ENCODE measurements at places on chromosomes 11 and 22.

DNA sequence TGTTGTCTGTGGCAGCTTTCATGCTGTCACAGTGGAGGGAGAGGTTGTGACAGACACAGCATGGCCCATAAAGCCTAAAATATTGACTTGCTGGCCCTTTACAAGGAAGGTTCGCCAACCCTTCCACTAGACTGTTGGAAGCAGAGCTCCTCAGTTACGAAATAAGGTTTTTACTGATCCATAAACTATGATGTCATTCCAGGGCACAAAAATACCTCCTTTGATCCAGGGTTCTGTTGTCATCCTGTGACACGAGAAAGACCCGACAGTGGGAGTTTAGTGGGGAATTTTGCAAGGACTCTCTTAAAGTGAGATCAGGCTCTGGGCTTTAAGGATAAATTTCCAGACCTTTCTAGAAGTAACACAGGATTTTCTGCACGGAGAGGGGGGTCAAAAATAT lies 15.7 kb downstream of the BARX2 start:
- DNase-seq: no peak

DNA sequence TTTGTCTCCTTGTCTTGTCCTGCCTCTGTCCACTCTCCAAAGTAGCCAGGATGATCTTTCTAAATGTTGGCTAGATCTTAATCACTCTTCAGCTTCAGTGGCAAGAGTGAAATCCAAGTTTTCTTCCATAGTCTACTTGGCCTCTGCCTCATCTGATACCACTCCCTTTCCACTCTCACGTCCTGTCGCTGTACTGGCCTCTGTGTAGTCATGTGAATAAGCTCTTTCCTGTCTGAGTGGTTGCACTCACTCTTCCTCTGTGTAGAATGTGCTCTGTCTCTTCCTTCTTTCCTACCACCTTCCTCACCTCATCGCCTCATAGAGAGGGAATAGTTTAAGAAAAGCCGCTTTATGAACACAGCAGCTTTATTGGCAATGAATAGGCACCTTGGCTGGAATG lies 86.5 kb downstream of the WNT11 start:
- DNase-seq: no peak

- DNase-seq: no peak
Observed at GRCh38 chr11:75505916-75506692, 19.6 kb downstream of the GDPD5 start.

DNA sequence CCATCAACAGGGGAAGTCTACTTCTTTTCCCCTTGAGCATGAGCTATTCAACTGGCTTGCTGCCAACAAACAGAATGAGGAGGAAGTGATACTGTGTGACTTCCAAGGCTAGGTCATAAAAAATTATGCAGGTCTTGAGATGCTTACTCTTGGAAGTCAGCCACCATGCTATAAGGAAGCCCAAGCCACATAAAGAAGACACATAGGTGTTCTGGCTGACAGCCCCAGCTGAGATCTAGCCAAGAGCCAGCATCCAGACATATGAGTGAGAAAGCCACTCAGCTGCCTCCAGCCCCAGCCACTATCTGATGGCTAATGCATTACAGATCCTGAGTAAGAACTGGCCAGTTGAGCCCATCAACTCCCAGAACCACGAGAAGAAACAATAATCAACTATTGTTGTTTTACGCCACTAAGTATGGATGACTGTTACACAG lies 31.0 kb upstream of the PPP2R1B start:
- DNase-seq: no peak

DNA sequence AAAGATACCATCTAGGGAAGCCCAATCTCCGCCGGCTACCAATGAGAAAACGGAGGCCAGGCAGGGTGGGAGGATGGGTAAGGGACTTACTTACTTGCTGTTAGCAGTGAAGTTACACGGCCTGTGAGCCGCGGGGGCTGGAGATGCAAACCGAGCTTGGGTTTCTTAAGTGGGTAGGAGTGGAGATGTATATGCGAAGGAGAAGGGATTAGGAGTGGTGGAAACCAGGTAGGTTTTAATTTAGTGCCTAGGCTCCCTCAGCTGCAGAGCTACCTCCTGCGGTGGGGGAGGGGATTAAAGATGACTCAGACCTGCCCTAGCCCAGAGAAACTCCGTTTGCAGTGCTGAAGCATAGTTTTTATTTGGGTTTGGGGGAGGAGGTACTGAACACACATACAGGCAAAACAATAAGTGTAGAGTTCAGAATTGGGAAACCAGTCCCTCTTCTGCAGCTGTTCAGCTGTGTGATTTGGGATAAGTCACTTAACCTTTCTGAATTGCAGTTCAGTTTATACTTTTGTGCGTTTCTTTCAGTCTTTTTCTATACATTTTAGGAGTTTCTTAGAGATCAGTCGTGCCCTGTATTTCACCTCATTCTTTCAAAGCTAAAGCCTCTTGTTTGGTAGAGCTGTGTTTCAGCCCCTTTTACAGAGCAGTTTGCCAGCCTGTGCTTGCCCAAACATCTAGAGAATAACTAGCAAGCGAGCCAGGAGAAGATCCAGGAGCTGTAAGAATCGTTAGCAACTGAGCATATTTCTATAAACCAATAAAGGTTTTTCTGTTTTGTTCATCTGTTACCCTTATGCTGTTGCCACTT lies 596 bp upstream of the TNRC6B start:
- peak; percentile 52 for DNase-seq

DNA sequence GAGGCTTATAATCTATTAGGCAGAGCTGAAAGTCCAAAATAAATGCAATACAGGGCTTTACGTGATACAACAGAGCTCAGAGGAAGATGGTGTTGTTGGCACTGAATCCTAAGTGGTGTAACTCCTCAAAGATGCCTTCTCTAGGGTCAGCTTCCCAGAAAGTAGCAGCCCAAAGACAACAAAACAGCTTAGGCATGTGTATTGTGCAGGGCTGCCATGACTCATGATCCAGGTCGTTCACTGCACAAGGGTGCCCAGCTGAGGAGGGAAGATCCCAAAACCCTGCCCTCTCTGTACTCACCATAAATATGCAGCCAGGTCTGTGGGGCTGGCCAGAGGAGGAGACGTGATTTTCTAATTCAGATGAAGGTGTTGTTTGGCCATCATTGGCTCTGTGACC lies 59.4 kb upstream of the NNMT start:
- DNase-seq: no peak

DNA sequence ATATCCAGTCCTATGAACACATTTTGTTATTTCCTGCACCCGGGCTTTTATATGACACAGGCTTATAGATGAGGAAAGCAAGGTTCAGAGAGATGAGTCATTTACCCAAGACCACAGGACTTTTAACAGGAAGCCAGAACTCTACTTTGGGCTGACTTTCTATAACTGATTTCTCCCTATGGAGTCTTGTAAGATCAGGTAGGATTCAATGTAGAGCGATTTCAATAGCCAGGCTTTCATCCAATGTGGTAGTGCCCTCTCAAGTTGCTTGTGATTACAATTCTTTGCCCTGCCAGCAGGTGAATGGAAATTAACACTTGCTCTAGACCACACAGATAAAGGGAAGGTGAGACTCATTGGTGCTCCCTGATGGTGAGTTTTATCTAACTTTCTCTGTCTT lies 378.3 kb downstream of the INSC start:
- no peak for DNase-seq

DNA sequence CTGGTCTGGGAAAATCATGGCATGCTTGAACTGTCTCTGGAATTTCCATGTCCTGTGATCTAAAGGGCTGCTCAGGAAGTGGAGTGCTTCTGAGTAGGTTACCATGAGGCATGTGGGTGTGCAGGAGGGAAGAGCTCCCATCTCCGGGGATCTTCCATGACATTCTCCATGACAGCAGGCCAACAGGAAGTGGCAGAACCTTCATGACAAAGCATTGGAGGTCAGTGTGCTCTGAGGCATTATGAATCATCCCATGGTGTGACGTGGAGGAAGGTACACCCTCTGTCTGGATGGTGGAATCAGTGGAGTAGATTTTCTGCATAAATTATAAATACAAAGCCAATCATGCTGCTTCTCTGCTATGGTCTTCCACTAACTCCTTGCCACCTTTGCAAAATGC lies 139.6 kb upstream of the E2F8 start:
- DNase-seq: no peak

DNA sequence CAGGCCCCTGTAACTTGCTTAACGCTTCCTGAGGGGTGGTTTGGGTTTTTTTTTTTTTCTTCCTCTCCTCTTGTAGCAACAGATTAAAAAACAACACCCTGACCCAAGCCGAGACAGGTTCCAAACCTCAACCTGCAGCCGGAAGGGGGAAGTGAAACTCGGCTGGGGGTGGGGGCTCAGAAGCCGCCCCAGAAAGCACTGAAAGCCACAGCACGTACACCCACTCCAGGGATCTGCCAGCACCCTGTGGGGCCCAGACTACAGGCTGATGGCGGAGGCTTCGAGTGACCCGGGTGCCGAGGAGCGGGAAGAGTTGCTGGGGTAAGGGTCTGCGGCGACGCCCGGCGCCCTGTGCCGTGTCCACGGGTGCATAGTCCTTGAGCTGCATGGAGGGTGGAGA lies at the start of gene LSP1:
TSS of gene LSP1 (plus strand) at position 208 of the 400 bp plus-strand sequence. CDS start at position 269, 61 bp downstream.
- peak; percentile 78 for DNase-seq

DNA sequence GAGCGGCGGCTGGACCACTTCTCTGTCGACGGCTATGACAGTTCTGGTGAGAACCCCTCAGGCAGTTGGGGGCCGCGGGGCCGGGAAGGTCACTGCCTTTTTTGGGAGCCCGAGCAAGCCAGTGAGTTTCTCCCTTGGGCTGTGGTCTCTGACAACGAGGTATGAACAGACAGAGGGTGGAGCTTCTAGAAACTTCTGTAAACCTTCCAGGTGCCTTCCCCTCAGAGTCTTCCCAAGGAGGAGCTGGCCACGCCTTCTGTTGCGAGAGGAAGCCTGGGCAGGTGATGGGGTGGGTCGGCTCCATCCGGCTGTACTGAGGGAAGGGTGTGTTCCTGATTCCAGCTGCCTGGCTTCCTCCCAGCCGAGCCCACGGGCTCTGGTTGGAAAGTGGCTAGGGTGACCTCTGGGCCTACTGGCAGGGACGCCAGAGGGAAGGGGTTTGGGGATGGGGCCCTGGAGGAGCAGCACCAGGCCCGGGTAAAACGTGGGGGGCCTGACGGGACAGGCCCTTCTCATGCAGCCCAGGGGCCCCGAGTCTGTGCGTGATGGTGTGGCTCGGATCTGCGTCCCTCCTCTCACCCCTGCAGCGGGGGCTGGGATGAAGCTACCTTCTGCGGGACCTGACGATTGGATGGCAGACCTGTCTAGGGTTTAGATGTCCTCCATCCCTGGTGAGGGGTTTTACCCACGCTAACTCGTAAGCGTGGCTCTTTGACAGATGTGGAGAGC lies 110.8 kb downstream of the KCNQ1OT1 start:
- DNase-seq: no peak

DNA sequence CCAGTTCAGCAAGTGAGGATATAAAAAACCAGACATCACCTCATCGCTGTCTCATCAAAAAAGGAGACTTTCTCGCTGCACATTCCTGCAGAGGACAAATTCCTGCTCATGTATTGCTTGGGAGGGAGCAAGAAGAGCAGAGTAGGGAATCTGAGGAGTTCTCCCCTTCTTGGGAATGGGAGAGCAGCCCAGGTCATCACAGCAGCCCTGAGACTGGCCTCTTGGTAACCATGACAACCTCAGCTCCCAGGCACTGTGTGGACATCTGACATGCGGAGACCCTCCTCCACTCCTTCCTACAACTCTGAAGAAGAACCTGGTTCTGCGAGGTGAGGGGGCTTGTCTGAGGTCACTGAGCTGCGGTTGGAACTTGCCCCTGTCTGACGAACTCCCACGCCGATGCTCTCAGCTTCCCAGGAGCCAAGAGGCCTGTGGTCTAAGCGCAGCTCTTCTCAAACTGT lies 17.9 kb downstream of the RFPL1 start:
- no peak for DNase-seq

- no peak for DNase-seq
Observed at GRCh38 chr11:70869054-70869453, 383.3 kb downstream of the SHANK2 start.

DNA sequence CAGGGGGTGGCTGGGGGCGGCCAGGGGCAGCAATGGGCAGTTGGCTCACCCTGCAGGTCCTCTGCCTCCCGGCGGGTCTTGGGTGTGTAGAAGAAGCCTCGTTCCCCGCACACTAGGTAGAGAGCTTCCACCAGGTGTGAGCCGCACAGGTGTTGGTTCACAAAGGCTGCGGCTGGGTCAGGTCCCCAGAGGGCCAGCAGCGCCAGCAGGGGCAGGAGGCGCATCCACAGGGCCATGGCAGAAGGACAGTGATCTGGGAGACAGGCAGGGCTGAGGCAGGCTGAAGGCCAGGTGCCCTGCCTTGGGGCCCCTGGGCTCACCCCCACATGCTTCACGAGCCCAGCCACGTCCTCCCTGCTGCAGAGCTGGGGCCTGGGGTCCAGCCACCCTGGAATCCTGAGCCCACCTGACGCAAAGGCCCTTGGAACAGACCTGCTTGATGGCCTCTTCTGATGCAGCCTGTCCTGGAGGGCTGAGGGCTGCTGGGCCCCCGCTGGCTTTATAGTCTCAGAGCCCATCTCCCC lies at the start of gene INS:
TSS of gene INS (minus strand) at position 474 of the 524 bp plus-strand sequence. CDS start at position 236, 238 bp downstream.
- no peak for DNase-seq

DNA sequence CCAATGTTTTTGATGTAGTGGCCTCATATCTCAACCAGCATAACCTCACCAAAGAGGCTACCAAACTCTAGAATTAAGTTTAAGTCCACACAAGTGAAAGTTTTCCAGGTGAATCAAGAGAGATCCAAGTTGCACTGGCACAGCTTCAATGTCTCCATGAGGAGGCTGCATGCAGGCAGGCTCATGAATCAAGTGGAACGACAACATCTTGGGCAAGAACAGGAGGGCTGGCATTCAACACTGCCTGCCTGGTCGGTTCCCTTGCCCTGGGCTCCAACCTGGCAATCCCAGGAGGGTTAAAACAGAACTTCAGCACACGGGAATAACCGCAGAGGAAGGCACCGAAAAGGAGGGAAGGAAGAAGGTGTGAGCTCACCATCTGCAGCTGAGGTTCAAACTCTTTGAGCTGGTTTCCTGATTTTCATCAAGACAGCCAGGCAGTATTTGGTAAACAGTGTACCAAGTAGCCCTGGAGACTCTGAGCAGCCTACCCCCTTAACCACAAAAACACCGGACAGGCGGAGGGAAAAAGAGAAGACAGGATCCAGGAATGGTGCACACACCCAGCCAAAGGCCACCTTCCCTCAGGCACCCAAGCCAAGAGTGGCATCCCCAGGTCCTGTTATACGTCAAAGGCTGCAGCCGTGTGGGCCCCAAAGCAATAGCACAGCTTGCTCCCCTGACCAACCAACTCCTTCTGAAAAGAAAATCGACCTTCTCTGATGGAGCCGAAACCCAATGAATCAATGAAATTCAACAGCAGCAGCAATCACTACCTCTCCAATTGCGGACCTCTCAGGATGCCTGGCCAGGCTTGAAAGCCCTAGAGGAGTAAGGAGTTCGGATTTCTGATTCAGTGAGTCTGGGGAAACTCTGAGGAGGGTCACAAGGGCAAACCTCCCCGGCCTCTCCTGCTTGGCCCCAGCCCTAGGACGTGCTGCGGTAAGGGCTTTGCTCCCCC lies 1.3 kb downstream of the PACSIN2 start:
- DNase-seq: no peak

GRCh38 chr11:111720801-111721494 lies 45.2 kb downstream of the PPP2R1B start:
- no peak for DNase-seq

- DNase-seq: no peak
Observed at GRCh38 chr11:87432022-87432421, 394.3 kb downstream of the TMEM135 start.
